ENCODE measurements at places on chromosomes 7 and 10.

DNA sequence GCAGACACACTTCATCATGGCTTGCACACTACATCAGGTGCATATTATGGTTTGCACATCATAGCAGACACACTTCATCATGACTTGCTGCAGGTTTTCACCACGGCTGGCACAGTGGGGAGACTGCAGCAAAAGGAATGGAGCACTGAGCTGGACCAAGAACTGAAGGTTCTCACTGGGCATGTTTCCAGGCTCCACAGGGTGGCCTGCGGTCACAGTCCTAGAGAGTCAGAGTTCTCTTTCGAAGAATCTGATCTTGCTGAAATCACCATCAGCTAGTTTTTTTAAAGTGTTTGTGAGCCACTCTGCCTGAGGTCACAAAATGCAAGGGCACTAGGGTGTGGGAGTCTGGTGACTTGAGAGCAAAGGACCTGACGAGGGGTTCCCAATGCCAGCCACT, 140.4 kb upstream of the NPY start:
- DNase-seq, result no peak

- no peak for DNase-seq
Observed at GRCh38 chr10:126117196-126117595, 220.8 kb downstream of the FANK1 start.

- DNase-seq, result no peak
Observed at GRCh38 chr7:106082087-106082854, 29.8 kb downstream of the SYPL1 start.

GRCh38 chr7:151838861-151839381, 38.0 kb downstream of the PRKAG2 start:
- DNase-seq, result peak; percentile 45

- no peak for DNase-seq
Observed at GRCh38 chr7:105719395-105719794, 138.1 kb upstream of the EFCAB10 start.

DNA sequence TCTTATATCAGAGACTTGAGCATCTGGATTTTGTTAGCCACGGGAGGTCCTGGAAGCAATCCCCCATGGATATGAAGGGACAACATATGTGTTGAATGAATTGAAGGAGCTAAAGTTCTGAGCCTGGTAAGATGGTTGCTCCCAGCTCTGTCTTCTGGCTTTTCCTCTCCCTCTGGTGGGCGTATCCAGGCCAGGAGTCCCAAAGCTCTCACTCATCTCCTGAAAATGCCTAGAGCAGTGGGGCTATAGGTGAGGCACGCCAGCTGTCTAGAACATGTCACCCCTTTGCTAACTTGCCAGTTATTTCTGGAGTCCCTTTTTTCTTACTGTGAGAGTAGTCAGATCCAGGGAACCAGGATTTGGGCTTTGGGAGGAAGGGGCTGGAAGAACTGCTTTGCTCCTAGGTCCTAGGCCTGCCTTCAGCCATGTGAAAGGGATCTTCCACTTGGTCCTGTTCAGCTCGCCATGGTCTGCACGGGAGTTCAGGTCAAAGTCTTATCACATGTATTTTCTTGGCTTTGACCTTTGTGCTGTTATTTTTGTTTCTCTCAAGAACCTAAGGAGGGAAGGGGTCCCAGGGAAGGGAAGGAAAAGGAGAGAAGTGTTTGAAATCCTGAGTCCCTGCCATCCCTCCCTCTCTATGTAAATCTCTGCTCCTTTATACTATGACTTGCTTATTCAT, 73.6 kb downstream of the MINPP1 start:
- DNase-seq, result no peak

DNA sequence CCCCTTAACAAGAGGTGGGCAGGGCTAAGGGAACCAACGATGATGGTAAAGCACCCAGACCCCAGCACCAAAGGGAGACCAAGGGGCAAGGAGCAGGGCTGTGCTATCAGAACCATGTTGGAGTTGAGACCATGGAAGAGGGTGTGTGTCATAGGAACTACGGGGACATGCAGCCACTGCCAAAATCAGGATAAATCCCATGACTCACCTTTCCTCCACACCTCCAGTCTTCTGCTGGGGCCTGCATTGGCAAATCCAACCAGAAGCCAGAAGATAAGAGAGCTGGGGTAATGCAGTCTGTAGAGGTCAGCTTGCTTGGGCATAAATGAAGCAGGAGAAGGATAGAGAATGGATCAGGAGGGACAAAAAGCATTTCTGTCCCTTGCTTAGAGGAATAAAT, 42.7 kb upstream of the SMARCD3 start:
- no peak for DNase-seq

- no peak for DNase-seq
Observed at GRCh38 chr7:124603066-124603465, 162.5 kb downstream of the GPR37 start.

DNA sequence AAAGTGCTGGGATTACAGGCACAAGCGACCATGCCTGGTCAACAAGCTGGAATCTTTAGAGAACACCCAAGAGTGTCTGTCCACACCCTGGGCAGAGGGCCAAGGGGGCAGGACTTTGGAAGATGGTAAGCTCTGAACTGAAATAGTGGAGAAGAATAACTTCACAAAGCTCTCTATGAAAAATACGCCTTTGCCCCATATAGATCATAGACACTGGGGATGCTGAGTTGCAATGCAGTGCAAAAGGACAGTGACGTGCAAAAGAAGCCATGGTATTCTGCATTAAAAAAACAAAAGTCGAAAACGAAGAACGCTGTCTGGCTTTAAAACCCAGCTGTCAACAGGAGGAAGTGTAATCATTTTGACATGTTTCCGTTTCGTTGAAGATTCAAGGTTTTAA, 353.6 kb downstream of the CALN1 start:
- DNase-seq, result no peak

- no peak for DNase-seq
Observed at GRCh38 chr10:62972103-62972502, 155.9 kb upstream of the EGR2 start.

GRCh38 chr7:117803476-117803875, 69.8 kb downstream of the CTTNBP2 start:
- DNase-seq, result no peak

DNA sequence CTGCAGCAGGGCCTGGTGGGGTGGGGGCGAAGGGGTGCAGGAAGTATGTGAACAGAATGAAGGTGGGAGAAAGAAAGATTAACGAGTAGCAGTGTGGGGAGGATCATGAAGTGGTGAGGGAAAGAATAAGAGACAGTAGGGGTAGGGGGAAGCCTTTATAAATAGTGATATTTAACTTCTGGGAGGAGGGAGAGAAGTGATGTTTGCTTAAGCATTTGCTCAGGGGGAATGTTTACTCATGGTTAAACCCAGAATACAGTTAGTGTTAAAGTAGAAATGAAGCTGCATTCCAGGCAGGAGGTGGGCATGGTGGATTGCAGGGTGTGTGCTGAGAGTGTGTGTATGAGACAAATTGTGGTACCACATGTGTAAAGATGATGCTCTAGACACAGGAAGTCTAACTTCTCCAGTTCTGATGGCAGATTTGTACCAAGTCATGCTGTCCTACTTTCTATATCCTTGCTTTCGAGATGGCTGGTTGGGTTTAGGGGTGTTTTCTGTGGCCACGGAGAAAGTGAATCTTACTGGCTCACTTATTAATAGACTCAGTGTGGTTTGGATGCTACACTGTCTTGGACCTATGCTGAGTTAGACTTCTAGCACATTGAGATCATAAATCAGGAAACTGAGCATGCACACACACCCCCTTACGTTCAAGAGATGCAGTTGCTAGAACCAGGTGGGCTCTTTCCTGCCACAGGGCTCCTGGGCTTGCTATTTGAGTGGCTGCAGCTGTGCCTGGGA, 10.6 kb upstream of the DNMBP start:
- DNase-seq, result no peak

DNA sequence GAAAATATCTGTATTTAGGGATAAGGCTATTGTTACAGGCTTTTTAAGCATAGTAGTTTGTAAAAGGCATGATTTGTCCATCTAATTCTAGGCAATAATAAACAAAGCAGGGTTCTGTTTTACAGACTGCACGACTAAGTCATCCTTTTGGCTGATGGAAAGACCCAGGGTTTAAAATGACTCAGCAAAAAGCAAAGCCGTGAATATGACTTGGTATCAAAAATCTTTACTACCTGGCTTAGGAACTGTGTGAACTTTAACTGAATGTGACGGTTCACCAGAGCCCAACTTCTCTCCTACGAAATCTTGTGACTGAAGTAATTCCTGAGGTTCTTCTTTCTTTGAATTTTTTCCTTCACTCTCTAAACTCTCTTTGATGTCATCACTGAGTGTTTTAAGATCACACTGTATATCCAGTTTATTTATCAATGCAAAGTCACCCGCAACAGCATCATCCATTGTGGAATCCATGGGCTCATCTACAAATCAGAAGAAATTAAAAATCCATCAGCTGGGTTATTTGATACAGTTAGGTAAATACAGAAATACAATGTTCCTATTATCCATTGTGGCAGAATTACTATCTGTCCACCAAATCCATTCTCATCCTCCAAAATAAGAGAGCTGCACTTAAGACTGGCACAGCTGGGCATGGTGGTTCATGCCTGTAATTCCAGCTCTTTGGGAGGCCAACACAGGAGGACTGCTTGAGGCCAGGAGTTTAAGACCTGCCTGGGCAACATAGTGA, 17.0 kb downstream of the ATE1 start:
- DNase-seq, result no peak

GRCh38 chr10:15181576-15182156, 13.2 kb upstream of the NMT2 start:
- no peak for DNase-seq

- no peak for DNase-seq
Observed at GRCh38 chr10:9869205-9869604, 1148.5 kb upstream of the CELF2 start.

DNA sequence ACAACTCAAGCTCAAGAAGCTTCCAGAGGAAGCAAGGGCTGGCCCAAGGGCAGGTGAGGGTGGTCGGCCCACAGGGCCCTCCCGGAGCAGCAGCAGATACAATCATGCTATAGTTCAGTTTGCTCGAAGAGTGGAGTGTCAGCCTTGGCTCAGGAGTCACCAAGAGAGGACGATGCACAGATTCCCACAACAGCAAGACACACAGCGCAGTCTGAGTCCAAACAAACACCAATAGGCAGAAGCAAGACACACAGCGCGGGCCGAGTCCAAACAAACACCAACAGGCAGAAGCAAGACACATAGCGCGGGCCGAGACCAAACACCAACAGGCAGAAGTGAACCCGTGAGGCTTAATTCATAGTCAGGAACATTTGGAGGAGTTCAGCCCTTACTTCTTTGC, 138.4 kb downstream of the PTPRN2 start:
- DNase-seq, result no peak

DNA sequence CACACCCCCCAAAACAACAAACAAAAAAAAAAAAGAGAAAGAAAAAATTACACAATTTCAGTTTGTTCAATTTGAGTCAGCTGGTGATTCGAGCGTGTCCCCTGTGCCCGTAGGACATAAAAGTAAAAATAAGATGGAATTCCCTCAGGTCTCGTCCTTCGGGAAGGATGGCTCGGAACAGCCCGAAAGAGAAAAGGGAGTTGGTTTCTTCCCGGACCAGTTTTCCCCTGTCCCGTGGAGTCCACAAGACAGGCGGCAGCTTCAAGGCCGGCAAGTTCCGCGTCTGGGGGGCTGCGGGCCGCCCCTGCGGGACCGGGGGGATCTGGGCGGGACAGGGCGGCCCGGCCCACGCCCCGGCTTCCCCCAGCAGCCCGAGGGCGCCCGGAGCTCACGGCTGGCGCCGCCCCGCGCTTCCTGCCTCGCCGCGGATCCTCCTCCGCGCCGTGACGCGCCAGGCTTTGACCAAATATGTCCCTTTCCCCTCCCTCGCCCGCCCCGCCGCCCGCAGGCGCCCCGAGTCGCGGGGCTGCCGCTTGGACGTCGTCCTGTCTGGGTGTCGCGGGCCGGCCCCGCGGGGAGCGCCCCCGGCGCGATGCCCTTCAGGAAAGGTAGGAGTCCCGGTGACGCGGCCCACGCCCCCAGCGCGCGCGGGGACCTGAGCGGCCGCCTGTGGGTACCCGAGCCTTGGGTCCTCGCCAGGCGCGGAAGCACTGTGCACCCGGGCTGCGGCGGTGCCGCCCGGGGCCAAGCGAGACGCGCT, 55.8 kb downstream of the RBM17 start:
- peak; percentile 87 for DNase-seq

- DNase-seq, result no peak
Observed at GRCh38 chr10:129514568-129515451, 47.8 kb downstream of the MGMT start.

- no peak for DNase-seq
Observed at GRCh38 chr7:74495112-74496086, 41.7 kb downstream of the GTF2IRD1 start.

- DNase-seq, result no peak
Observed at GRCh38 chr7:12889391-12889790, 202.0 kb downstream of the ARL4A start.

GRCh38 chr7:33744293-33745075, 160.9 kb upstream of the BMPER start:
- DNase-seq, result no peak

GRCh38 chr10:131710142-131710861, 190.5 kb upstream of the PPP2R2D start:
- DNase-seq, result no peak

GRCh38 chr7:81469869-81470723, 299.8 kb downstream of the HGF start:
- no peak for DNase-seq

DNA sequence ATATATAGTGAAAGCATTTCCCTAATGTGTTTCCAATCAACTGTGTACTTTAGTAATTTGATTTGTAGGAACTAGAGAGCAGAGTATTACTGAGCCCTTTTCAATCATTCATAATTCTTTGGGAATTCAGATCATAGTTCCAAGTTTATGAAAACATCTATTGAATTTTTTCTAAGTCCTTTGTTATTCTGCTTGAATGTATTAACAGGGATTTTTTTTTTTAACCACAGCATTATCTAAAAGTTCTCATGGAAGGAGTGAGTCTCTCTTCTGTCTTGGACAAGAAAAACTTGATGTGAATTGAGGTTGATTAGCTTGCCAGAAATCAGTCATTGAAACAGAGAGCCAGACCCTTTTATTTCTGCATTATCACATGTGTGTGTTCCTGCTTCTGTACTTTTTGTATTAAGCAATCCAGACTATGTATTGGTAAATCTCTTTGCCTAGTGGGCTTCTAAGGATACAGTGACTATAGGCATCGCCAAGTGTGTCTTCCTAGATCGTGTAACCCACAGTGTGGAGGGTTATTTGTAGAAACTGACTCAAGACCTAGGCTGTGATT, 59.9 kb downstream of the BMPER start:
- no peak for DNase-seq

DNA sequence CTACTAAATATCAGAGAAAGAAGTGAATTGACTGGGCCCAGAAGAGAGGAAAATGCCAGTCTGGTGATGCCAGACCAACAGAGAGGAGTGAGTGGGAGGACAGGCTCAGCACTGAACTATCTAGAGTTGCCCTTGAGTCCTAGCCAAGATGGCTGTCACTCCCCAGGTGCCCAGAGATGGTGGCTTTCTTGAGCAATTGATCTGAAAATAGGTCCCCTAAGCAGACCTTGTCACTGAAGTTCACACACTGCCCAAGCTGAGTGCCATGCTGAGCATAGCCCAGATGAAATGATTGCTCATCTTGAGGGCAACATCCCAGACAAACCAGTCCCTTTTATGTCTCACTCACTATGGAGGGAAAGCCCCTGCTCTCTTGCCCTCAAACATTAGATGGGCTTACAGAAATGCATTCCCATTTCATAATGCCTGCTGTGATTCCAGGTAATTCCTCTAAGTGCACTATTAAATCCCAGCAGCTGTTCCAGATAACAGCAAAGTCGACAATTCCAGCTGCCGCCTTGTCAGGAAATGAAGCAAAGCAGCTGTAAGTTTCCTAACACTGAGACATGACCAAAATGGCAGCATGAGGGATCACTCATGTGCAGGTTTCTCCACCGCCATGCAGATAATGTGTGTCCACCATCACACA, 329.4 kb downstream of the KCNMA1 start:
- no peak for DNase-seq
